DMS 273 treated with DMSO at 0.1 percent for 48 hours (cell line): ENCODE measurements at places on chromosomes 1 and 21.

DNA sequence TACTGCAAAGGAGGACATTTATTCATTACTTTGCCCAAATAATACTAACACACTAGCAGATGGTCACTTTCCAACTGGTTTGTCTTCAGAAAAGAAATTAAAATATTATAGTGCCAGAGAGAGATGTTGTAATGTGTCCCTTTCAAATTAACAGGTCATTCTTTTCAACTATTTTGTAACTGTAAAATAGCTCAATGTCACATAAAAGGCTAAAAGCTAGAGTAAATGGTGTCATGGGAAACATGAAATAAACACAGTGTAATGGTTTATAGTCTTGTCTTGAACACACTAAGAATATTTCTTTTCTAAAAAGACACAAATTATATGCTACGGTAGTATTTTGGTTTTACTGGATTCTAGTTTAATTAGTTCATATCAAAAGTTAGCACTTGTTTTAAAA lies 77.8 kb downstream of the ADGRL2 start:
- no peak for DNase-seq

GRCh38 chr1:233635765-233636502 lies 22.0 kb downstream of the KCNK1 start:
- DNase-seq = peak; percentile 98

- no peak for DNase-seq
Observed at GRCh38 chr1:62111084-62111483, 83.6 kb upstream of the L1TD1 start.

- no peak for DNase-seq
Observed at GRCh38 chr1:77322061-77322900, 40.5 kb downstream of the AK5 start.

DNA sequence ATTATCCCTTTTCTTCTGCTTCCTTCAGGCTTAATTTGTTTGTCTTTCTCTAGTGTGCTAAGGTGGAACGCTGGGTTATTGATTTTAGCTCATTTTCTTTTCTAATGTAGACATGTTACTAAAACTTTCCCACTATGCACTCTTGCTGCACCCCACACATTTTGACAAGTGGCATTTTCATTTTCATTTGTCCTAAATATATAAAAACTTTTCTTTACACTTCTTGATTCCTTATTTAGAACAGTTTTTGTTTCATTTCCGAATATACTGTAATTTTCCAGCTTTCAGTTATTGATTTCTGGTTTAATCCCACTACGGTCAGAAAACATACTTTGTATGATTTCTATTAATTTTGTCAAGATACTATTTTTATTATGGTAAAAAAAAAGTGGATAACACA lies 25.3 kb downstream of the SH3BP5L start:
- DNase-seq = no peak

DNA sequence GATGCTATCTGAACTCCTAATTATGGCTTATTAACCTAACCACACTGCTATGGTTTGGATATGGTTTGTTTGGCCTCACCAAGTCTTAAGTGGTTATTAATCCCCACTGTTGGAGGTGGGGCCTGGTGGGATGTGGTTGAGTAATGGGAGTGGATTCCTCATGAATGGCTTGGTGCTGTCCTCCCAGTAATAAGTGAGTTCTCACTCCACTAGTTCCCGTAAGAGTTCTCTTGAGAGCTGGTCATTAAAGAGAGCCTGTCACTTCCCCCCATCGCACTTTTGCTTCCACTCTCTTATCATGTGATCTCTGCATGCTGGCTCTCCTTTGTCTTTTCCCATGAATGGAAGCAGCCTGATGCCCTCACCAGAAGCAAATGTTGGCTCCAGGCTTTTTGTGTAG lies 328.8 kb downstream of the PLA2G4A start:
- DNase-seq = no peak

- DNase-seq = no peak
Observed at GRCh38 chr1:16433030-16433429, 4.2 kb downstream of the SPATA21 start.

GRCh38 chr1:64515427-64515826 lies 45.5 kb downstream of the CACHD1 start:
- peak; percentile 70 for DNase-seq

DNA sequence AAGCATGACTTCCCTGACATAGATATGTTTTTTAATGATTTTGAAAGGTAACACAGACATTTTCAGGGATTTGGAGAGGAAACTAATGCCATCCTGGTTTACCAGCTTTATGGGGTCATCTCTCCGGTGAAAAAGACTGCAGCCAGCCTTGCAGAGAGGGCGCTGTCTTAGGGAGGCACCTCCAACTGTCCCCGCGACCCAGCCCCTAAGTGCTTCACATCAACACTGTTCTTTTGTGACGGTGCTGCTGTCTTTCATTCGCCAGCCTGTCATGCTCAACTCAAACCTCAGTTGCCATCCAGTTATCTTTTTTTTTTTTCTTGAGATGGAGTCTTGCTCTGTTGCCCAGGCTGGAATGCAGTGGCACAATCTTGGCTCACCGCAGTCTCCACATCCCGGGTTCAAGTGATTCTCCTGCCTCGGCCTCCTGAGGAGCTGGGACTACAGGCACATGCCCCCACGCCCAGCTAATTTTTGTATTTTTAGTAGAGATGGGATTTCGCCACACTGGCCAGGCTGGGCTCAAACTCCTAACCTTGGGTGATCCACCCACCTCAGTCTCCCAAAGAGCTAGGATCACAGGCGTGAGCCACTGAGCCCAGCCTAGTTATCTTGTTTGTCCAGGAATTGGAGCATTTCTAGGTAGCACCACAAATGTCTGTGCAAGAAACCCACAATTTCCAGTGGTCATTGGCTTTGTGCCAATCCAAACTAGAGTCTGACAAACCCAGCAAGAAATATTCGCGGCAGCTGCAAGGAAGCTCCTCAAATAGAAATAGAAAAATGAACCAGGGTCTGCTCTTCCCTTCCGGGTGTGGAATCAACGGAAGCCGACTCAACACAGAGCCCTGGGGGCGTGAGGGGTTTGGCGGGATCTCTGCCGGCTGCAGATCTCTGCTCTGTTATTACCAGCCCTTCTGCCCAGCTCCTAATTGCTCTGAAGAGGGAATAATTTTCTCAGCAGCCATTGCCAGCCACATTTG lies 24.2 kb downstream of the PDE9A start:
- DNase-seq = no peak

GRCh38 chr1:115289940-115290339 lies 48.1 kb downstream of the NGF start:
- no peak for DNase-seq

DNA sequence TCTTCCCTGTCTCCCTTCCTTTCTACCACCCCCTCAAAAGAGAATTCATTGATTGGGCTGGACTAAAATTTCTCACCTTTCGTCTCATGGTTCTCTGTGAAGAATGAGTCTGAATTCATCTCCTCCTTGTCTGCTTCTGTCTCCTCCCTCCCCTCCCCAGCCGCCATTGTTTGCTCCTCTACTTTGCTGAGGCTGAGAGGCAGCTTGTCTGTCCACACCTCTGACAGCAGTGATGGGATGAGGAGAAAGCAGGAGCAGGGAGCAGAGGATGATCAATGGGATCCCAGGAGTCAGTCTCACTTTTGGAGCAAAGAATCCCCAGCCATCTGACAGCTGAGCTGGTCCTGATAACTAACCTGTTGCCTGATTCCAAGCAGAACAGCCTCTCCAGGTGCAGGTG lies 2.5 kb downstream of the ILDR2 start:
- no peak for DNase-seq

DNA sequence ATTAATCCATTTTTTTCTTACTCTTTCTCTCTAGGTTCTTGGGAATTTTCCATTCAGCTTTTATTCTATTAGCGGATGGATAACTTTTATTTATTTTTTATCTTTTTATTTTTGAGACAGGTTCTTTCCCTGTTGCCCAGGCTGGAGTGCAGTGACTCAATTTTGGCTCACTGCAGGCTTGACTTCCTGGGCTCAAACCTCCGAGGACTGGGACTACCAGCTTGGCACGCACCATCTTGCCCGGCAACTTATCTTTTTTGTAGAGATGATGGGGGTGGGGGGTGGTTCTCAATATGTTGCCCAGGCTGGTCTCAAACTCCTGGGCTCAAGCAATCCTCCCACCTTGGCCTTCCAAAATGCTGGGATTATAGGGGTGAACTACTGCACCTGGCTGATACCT lies 36.1 kb upstream of the CHIT1 start:
- no peak for DNase-seq

DNA sequence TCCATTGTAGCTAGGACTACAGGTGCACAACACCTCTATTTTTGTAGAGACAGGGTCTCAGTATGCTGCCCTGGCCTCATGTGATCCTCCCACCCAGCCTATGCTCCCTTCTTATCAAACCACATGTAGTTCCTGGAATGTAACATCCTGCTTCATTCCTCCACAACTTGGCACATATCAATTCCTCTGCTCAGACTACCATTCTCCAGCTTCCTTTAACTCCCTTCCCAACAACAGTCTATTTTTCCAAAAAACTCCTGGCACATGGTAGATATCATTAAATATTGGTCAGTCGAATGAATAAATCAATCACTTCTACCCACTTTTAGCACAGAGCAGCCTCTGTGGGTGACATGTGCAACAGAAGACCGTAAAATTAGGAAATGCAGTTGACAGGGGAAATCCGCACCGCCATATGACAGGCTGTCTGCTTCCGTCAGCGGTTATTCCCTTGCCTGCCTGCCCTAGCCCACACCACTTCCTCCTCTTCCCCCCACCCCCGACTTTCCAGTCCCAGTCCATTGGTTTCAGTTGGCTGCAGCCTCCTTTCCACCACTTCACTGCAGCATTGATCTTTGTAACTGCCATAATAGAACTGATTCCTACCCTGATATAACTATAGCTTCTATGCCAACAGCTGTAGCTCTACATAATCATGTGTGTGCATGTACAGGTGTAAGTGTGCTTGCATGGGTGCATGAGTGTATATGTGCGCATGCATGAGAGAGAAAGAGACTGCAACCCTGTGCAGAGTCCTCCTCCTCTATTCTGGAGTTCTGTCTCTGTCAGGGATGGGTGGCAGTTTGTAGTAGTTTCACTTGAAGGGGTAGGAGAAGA lies 6.8 kb upstream of the AKR1A1 start:
- no peak for DNase-seq

GRCh38 chr1:184146202-184146601 lies 94.7 kb downstream of the TSEN15 start:
- DNase-seq = no peak

- DNase-seq = no peak
Observed at GRCh38 chr1:221456918-221457317, 285.0 kb downstream of the DUSP10 start.

DNA sequence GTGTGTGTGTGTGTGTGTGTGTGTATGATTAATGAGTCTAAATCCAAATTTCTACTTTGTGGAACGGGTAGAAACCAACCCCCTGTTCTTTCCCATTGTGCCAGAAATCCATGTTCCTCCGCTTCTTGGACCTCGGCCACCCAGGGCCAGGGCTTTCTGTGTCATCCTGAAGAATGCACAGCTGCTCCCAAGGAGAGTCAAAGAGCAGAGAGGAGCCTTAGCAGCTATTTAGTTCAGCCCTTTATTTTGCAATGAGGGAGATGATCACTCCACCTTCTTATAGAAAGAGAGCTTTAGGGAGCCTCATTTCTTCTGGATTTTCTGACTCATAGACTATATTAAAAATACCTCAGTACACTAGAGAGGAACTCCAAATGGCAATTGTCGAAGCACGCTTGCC lies 489.3 kb upstream of the VAMP3 start:
- no peak for DNase-seq

DNA sequence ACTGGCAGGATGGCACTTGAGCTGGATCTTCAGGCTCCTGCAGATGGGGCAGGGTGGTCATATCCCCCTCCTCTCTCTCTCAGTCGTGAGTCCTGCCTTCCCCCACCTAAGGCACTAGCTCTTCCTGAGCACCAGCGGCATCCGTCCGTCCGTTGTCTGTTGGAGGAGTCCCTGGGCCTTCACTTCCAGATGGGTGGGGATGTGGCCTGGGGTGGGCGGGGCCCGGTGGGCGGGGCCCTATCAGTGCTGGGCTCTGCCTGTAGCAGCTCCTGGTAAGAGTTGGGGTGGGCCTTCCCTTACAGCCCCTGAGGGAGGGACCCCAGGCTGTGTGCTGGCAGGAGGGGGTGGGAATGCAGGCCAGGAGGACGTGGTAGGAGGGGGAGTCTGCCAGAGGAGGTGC lies 10.3 kb downstream of the LDLRAD2 start:
- no peak for DNase-seq

- peak; percentile 17 for DNase-seq
Observed at GRCh38 chr1:53553734-53554509, 94.7 kb downstream of the DMRTB1 start.

DNA sequence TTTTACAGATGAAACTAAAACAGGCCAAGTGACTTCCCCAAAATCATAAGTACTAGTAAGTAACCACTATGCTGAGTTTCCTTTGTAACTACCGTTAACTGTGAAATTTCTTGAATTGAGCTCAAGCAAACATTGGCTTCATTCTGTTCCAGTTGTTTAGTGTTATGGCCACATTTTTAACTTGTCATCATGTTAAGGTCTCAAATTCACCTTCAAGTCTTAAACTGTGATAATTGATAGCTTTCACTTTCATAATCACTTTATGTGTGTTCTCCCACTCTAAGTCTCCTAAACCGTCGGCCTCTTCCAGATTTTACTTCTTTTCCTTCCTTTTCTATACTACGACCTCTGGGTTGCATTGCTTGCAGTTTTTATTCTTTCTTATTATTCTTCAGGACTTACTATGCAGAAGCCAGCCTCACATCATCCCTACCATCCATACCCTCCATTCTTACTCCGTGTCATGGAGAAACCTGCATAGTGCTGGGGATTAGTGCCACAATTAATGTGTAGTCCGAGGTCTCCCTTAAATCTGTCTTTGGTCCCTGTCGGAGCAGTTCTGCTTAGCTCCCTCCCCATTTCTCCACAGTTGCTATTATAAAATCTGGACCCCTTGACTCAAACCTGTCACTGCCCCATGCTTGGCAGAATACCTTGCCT lies 5.8 kb downstream of the KIF1B start:
- no peak for DNase-seq

- DNase-seq = no peak
Observed at GRCh38 chr1:22121421-22121911, 21.4 kb downstream of the WNT4 start.

- no peak for DNase-seq
Observed at GRCh38 chr1:48859456-48859855, 82.8 kb upstream of the BEND5 start.

DNA sequence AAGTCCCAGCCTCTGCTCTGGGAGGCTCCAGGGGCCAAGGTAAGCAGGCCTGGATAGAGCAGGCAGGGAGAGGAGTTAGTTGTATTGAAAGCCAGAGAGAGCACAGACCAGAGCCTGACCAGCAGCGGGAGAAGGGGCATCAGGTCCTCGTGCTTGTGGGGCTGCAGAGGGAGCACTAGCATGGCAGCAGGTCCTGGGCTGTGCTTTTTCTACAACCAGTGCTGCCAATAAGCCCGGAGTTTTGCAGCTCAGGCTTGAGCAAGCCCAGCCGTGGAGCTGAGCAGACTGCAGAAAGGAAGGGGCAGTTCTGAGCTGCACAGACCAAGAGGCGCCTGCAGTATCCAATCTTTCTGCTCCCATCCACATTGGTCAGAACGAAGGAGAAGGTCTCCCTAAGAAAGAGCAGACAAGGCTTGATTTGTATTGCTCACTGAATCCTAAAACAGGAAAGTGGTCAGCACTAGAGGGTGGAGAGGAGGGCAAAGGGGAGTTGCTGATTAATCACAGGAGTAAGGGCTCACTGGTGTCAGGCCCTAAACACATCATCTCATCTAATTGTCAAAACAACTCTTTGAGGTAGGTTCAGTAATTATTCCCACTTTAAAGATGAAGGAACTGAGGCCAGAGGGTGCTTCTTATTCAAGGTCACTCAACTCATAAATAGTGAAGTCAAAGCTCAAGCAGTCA lies 2.7 kb downstream of the DENND2D start:
- DNase-seq = no peak

GRCh38 chr21:36704958-36705678 lies 6.2 kb downstream of the SIM2 start:
- no peak for DNase-seq

GRCh38 chr1:113192242-113192641 lies 119.2 kb downstream of the LRIG2 start:
- no peak for DNase-seq
